Neural progenitor cell (in vitro differentiated cells): ENCODE measurements at places on chromosomes 7 and 10.

DNA sequence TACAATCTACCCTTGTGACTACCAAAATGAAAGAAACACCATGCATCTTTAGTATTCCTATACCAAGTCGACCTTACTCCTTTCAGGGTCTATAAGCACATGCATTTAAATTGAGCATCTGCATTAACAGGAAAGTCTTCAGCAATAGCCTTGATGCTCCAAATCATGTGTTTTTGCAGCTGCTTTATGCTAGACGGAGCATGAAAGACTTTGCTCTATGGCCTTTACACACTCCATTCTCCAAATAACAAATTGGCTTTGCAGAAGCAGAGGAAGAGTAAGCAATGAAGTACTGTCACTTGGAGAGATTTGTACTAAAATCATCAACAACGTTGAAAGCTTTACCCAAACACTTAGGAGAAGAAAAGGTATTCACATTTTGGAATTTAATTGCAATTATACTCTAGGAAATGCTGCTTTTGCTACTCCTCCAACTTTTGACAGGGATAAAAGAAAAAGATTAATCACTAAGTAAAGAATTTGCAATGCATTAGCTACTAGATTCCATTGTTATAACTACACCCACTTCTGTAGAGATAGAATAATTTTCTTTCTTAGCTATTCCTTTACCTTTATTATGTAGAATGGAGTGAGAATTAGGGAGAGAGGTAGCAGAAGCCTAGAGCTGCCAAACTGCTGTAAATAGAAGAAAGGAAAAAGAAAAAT, 131.8 kb downstream of the SEMA3E start:
- no peak for DNase-seq

GRCh38 chr7:152859781-152860191, 100.2 kb downstream of the ACTR3B start:
- peak; percentile 28 for DNase-seq

GRCh38 chr10:110042181-110042580, 34.4 kb downstream of the ADD3 start:
- no peak for DNase-seq

GRCh38 chr10:122191936-122192541, 79.1 kb upstream of the BTBD16 start:
- DNase-seq = peak; percentile 86

DNA sequence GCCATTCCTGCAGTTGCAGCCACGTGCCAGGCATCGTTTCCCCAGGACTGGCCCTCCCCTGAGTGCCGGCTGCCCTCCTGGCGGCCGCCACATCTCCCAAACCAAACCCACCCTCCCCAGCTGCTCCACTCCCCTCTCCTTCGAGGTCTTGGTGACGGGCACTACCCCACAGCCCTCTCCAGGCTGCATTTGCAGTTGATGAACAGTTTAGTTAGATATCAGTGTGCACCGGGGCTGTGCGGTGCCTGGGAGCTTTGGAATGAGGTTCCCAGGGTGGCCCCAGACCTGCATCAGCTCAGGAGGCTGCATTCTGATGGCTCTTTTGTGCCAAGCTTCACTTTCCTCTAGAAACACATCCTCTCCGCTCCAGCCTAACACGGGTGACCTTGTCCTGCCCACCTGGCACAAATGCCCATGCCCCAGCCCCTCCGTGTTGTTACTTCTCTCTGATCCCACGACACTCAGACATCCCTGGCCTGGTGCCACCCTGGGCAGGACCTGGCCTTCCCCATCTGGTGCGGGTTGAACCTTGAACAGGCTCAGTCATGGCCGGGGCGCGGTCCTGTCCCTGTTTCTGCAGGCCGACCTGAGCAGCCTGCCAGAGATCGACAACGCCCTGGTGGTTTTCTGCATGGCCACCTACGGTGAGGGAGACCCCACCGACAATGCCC, 14.5 kb downstream of the TMEM120A start:
- DNase-seq = no peak

DNA sequence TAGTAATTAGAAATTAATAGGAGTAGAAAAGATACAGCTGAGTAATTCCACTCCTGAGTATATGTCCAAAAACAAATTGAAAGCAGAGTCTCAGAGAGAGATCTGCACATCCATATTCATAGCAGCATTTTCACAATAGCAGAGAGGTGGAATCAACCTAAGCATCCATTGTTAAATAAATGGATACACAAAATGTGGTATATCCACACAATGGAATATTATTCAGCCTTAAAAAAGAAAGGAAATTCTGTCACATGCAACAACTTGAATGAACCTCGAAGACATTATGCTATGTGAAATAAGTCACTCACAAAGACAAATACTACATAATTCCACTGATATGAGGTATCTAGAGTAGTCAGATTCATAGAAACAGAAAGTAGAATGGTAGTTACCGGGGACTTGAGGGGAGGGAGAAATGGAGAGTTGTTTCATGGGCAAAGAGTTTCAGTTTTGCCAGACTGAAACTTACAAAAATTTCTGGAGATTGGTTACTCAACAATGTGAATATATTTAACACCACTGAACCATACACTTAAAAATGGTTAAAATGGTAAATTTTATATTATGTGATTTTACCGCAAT, 18.4 kb downstream of the VTI1A start:
- no peak for DNase-seq

GRCh38 chr10:132670546-132671227, 115.3 kb downstream of the NKX6-2 start:
- no peak for DNase-seq

DNA sequence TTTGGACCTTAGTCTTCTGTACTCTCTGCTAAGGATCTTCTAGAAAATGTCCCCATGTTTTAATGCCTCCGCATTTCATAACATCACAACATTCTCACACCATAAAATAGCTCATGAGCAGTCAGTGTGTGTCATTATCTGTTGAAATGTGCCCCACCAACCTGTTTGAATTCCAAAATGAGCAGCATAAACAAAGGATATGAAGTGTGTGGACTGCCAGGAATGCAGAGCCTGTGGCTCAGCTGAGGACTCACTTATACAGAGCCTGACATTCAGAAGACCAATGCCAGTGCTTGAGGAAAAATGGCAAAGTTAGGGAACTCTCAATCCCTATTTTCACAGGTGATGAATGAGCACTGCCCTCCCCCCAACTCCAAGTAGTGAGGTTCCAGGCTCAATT, 621.4 kb downstream of the POM121L12 start:
- DNase-seq = no peak

- DNase-seq = no peak
Measured at GRCh38 chr10:103507235-103508191, 14.0 kb downstream of the NEURL1 start.

DNA sequence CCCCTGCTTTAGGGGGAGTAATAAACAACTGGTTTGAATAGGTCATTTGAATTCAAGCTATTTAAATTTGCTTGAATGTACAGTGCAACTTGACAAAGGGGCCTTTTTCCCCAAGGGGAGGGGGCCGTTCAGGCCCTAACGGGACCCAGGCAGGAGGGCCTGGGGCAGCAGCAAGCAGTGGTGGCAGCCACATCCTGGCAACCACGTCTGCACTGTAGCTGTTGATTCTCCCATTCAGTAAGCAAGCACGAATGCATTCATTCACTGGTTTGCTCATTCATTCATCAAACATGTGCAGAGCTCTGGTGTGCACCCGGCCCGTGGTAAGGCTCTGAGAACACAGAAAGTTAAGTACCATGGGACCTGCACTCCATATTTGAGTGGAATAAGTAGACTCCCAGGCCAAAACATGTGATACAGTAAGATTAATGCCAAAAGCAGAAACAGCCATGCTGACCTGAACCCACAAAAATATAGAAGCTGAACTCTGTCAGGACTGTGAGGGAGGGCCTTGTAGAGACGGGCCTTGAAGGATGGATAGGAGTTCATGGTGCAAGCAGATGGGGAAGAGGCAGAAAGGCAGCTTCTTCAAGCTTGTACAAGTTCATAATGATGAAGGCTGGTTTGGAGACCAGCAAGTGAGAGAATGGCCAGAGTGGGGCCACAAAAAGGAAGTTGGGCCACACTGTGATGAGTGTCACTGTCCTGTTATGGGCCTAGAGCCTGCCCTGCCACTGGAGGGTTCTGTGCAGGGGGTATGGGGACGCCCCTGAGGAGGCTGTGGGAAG, 29.3 kb upstream of the C10orf53 start:
- no peak for DNase-seq

DNA sequence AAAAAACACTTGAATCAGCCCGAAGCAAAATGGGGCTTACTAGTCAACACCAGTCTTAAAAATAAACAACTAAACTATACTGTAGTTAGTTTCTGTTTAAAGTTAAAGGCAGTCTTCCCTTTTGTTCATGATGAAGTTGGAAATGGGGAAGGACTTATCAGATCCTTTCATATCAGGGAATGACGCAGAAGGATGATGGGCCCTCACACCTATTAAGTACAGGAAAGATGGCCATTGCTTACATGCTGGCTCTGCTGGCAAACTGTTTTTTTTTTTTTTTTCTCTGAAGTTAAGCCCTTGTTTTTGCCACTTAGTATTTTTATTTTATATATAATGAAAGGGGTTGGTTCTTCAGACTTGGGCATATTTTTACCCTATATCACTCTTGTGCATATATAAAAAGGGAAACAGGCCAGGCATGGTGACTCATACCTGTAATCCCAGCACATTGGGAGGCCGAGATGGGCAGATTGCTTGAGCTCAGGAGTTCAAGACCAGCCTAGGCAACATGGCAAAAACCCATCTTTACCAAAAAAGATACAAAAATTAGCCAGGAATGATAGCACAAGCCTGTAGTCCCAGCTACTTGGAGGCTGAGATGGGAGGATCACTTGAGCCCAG, 16.6 kb upstream of the NRBF2 start:
- DNase-seq = no peak

GRCh38 chr7:24042028-24042427, 242.0 kb upstream of the NPY start:
- DNase-seq = no peak

- DNase-seq = no peak
Measured at GRCh38 chr7:44615149-44615611, 8.8 kb downstream of the OGDH start.

- no peak for DNase-seq
Measured at GRCh38 chr10:70341016-70341415, 41.4 kb downstream of the LRRC20 start.

DNA sequence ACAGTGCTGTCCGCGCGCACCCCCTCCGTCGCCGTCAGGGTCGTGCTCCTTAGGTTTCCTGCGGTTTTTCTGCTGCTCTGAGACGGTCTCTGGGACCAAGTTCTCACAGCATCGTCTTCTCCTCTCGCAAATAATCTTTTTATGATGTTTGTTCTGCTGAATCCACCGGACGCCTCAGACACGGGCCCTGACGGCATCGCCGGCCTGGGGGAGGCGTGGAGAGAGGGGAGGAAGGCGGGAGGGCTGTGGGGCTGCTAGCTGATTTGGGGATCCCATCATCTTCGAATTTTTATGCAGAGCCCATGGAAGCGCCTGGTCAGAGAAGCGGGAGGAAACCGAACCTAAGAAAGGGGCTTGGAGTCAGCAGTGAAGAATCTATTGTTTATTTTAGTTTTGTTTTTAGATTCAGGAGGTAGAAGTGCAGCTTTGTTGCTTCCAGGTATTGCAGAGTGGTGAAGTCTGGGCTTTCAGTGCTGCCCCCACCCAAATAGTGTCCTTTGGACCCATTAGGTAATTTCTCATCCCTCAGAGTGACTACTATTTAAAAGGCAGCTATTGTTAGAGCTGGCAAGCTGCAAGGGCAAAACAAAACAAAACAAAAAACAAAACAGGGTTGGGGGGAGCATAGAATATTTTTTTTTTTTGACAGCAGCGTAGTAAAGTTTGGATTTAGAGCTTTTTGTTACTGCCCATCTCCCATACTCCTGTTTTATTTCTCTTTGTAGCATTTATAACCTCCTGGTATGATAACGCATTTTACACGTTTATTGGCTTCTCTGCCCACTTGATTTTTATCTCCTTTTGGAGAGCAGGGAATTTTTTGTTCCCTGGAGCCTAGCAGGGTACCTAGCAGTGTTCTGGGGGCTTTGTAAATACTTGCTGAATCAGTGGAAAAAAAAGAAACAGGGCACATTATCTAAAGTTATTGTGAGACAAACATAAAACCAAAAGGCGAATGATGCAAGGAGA, 92.6 kb downstream of the SPAG6 start:
- DNase-seq = peak; percentile 23

DNA sequence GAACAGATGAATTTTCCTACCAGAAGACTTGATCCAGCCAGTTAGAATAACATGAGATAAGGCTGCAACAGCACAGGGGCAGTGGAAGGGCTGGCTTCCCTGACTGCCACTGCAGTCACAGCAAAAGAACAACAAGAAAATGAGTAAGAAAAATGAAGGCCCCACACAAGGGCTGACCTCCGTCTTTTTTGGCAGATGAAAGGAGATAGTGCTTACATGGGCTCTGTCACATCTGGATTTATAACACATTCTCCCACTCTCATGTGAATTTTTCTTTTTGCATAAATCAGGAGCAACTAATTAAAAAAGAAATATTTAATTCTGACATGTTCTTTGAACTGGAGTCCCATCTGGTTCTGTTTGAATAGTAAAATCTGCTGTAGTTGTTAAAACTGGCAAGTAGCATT, 99.6 kb downstream of the NRP1 start:
- DNase-seq = no peak

DNA sequence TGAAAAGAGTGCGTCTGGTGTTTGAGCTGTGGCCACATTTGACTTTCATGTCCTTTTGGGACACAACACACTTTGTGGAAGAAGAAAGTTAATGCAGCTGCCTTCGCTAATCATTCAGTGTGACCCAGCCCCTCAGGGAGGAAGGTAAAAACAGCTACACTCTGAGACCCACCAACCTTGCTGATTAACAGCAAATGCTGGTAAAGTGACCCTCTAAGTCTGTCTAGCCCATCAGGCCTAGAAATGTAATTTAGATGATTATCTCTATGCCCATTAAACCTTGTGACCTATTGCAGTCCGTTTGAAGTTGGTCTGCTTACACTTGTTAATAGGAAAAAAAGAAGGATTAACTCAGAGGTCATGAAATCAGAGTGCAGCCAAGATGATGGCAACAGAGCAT, 161.9 kb upstream of the WNT16 start:
- peak; percentile 4 for DNase-seq
